ENCODE measurements at places on chromosomes 12 and 14.

- DNase-seq: no peak
Observed at GRCh38 chr14:102590667-102591099, 1.8 kb upstream of the RCOR1 start.

DNA sequence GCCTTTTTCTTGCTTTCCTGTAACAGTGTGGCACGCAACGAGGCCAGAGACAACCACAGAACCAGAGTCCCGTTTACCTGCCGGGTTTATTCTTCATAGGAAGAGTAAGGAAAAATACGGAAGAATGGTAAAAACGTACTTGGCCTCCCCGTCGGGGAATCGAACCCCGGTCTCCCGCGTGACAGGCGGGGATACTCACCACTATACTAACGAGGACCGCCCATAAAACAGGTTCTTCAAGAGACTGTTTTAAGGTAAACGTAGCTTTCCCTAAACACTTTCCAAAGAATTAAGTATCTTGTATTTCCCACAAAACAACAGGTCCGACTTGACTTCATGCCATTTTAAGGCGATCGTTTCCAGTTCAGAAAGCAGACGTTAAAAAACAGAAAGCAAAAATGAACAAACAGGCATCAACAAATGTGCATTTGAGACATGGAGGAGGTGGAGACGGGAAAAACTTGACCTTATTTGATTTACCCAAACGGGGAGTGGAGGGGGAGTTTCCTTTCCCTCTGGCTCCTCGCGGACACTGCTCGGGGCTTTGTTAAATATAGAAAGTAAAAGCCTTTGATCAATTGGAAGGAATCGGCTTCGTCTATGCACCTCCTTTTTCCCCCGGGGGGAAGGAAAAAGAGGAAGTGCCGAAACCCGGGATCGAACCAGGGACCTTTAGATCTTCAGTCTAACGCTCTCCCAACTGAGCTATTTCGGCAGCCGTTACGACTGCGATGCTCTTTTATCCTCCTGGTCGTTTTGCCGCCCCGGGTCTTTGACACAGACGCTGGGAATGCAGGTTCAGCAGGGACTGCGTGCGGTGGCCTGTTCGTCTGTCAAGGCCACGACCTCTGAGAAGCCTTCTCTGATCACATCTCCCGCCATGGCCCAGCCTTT is 13.0 kb upstream of the UBC start:
- peak; percentile 88 for DNase-seq

GRCh38 chr12:8606890-8607289 is 5.8 kb downstream of the AICDA start:
- DNase-seq: no peak

GRCh38 chr12:75086091-75087038 is 123.3 kb downstream of the KCNC2 start:
- no peak for DNase-seq

GRCh38 chr12:124464062-124464461 is 103.3 kb downstream of the NCOR2 start:
- no peak for DNase-seq

GRCh38 chr12:94717656-94718055 is 67.3 kb upstream of the TMCC3 start:
- DNase-seq: no peak

DNA sequence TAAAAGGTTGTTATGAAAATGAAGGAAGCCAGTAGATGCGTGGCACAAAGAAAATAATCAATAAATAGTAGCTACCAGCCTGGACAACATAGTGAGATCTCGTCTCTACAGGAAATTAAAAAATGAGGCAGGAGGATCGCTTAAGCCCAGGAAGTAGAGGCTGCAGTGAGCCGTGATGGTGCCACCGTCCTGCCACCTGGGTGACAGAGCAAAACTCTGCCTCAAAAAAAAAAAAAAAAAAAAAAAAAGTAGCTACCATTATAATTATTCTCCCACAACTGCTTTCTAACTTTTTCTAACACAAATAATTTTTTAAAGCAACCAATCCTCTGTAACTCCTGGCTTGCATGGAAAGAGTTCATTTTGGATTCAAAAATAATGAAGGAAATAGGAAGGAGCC is 133.0 kb downstream of the NDUFA12 start:
- DNase-seq: no peak

GRCh38 chr12:38386205-38386985 is 69.8 kb downstream of the ALG10B start:
- DNase-seq: no peak

Data from stimulated activated CD8-positive, alpha-beta memory T cell treated with anti-CD3 and anti-CD28 coated beads, Interleukin-12 subunit alpha, Interleukin-12 subunit beta, amount 100 ng/mL, for 1 hour (primary cell).